ENCODE measurements at places on chromosomes 4 and X. TPM values are rescaled to one million over a fixed set of nuclear protein-coding genes. Genes with fewer than 3 reads are reported as not detected.

DNA sequence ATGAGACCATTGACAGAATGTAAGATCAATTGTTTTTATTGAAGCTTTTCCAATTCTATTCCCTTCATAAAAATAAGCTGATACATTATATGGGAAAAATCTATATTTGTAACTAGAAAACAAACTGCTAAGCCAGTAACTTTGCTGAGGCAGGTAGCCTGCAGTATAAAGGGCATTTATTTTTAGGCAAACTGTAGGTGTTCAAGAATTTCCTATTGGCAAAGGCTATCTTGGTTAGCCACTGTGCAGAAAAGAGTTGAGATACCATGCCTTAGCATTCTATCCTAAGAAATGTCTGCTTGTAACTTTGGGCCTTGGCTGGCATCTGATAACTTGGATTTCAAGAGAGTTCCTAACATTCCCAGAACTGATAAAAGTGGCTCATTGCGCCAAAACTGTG, 18.5 kb upstream of the PRRG1 start:
- no peak for DNase-seq

GRCh38 chr4:108834835-108835384, 72.1 kb upstream of the ETNPPL start:
- no peak for DNase-seq

GRCh38 chr4:140071806-140072205, 82.2 kb downstream of the MAML3 start:
- no peak for DNase-seq

- no peak for DNase-seq
These were observed 26.4 kb downstream of the MTMR1 start for GRCh38 chrX:150719621-150720020.

- no peak for DNase-seq
These were observed 38.2 kb downstream of the ETDC start for GRCh38 chrX:135347381-135348016.

DNA sequence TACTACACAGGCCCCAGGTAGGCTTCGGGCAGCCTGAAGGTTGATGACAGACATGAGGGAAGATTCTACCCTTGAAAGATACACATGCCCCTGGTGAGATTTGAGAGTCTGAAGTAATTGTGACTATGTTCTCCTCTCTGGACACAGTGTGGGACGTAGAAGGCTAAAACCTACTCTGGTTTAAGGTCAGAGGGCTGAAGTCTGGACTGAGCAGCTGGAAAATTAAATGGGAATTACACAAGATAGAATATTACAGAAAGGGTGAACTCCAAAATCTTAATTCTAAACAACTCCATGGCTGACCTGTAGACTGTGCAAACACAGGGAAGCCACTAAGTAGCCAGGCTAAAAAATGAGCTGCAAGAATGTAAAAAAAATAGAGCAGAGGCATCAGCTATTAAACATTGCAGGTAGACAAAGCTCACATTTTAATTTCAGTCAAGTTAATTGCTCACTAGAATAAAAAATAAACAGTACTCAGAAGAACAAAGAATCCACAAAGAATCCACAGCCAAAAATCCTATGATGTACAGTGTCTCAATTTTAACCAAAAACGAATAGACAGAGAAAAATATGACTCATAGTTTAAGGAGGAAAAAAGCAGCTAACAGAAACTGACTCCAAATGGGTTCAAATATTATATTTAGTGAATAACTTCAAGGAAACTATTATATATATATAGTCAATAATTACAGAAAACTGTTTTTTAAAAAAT, 170.4 kb downstream of the PCDH18 start:
- no peak for DNase-seq

GRCh38 chr4:76748649-76749048, 149.3 kb downstream of the SOWAHB start:
- DNase-seq = no peak

DNA sequence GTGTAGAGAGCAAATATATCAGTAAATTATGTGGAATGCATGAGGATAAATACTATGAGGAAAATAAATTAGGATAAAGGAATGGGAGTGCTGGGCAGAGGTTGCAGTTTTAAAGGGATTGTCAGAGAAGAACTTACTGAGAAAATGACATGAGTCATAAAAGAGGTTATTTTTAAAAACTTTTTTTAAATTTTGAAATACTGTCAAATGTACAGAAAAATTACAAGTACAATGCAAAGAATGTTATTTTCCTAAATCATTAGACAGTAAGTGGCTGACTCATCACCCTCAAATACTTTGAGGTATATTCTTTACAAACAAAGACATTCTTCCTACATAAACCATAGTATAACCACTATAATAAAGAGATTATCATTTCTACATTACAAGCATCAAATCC, 29.8 kb upstream of the H2AZ1 start:
- no peak for DNase-seq

GRCh38 chr4:89715631-89716030, 121.3 kb downstream of the SNCA start:
- no peak for DNase-seq

The DUX4 gene
- not detected for total RNA-seq

The DSPP gene
- 0.16 TPM for total RNA-seq

The PRDM5 gene
- total RNA-seq = 17.2 TPM

The CENPVL1 gene
- total RNA-seq = 1.7 TPM

All from occipital lobe (tissue), 3 donors.